CD4-positive, alpha-beta T cell treated with Interleukin-6 at 100 ng/mL for 8 hours (primary cell): ENCODE measurements at places on chromosomes 4 and X.

GRCh38 chr4:1711571-1712215, 426 bp downstream of the SLBP start:
- DNase-seq = no peak

GRCh38 chr4:18666322-18666721, 644.8 kb upstream of the LCORL start:
- DNase-seq = no peak

GRCh38 chr4:94298725-94299252, 43.8 kb downstream of the HPGDS start:
- no peak for DNase-seq

GRCh38 chr4:83568062-83568461, 32.2 kb downstream of the GPAT3 start:
- DNase-seq = no peak

GRCh38 chr4:92333016-92333415, 29.2 kb downstream of the GRID2 start:
- no peak for DNase-seq

DNA sequence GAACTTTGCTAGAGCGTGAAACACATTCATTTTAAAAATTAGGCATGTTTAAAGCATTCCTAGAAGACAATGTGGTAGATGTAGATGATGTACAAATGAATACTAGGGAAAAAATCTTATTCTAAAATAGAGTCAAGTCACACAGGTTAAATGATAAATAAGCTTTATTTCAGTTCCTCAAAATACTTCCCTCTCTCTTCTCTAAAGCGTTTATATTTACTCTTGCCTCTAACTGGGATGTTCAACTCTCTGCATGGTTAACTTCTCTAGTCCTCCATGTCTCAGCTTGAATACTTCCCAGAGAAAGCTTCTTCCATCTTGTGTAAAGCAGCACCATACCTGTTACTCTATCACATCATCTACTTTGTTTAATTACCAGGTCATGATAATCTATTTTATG, 30.9 kb upstream of the GLRA3 start:
- DNase-seq = no peak

DNA sequence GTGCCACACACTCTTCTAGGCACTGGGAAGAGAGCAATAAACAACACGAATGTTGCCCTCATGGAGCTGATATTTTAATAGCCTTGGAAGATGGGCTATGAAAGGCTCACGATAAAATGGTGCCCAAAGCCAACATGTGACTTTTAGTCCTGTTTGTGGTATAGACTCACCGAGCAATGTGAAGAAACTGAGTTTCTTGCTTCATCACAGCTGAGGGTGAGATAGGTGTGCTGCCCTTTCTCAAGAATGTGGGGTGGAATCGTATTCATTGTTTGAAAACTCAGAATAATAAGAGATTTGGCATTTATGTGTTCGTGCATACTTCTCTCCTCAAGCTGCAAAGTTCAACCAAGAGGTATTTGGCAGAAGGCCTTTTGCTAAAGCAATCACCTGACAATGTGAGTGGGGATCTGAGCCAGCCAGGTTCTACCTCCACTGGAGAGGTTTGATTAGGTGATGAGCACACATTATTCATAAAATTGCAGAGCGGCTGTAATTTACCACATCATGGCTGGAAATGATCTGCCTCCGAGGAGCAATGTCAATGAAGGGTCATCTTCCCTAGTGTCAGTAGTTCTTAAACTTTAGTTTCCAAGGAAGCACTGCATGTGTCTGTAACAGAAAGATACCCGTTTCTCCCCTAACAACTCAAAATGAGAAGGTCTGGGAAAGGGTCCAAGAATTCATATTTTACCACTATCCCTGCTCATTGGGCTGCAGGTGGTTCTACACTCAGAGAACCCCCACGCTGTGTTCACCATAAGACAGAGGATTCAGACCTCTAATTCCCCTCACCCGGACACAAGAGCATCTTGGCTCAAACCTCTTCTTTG, 41.9 kb upstream of the CBR4 start:
- DNase-seq = no peak

- DNase-seq = no peak
Observed at GRCh38 chr4:183732296-183732695, 73.2 kb downstream of the TRAPPC11 start.

GRCh38 chr4:140994015-140994414, 139.3 kb downstream of the RNF150 start:
- DNase-seq = no peak

GRCh38 chr4:19722404-19722803, 529.3 kb upstream of the SLIT2 start:
- no peak for DNase-seq

DNA sequence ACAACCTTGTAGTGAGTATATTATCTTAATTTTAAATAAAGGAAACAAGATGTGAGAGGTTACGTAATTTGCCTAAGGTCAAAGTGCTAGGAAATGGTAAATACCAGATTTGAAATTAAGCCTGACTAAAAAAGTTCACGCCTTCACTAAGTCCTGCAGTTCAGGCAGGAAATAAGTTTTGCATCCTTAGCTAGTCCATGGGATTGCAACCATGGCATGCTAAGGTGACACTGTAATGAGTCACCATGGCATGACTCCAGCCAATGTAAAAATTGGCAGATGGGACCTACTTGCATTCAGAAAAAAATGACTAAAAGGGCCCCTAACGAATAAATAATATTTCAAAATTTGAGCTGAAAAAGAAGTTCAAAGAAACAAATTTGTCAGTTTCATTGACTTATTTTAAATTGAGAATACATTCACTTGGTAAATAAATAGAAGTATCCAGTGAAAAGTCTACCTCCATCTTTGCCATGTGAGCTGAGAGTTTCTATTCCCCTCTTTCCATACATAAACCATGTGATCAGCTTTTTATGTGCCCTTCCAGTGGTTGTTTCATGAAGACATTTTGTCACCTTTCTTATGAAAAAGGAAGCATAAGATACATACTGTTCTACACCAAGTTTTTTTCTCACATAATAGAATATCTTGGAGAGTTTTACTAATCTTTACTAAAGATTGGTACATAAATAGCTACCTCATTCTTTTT, 72.4 kb downstream of the ANKRD50 start:
- no peak for DNase-seq

DNA sequence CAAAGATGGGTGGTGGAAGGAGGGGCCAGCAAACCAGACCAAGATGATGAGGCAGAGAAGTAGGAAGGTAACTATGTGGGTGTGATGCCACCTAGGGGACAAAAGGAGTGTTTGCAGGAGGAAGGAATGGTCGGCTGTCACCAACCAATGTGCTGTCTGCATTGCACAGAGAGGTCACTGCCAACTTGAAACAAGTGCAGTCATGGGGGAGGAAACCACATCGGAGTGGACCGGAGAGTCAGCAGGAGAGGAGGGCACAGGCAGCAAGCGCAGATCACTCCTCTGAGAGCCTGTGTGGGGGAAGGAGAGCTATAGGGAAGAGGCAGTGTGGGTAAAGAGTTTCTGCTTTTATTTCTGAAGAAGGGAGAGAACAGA, 38.5 kb upstream of the FGFBP2 start:
- DNase-seq = peak; percentile 36

DNA sequence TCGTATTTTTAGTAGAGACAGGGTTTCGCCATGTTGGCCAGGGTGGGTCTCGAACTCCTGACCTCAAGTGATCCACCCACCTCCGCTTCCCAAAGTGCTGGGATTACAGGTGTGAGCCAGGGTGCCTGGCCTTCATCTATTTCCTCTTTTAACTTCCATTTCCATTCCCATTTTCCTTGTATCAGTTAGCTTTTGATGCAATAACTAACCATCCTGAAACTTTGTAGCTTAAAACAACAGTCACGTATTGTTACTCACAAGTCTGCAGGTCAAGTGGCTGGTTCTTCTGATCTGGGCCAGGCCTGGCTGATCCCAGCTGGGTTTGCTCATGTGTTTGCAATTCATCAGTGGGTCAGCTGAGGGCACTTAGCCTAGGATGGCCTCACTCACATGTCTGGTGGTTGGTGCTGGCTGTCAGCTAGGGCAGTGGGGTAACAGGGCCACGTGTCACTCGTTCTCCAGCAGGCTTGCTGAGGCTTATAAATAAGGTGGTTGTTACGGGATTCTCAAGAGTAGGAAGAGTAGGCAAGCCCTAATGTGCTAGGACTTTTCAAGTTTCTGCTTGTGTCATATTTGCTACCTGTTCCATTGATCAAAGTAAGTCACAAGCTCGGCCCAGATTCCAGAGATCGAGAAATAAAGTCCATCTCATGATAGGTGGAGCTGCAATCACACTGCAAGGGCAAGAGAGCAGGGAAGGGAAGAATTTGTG, 88.2 kb downstream of the SOWAHB start:
- no peak for DNase-seq
